Fibroblast of skin of right biceps (primary cell): ENCODE measurements at places on chromosomes 7 and 10.

DNA sequence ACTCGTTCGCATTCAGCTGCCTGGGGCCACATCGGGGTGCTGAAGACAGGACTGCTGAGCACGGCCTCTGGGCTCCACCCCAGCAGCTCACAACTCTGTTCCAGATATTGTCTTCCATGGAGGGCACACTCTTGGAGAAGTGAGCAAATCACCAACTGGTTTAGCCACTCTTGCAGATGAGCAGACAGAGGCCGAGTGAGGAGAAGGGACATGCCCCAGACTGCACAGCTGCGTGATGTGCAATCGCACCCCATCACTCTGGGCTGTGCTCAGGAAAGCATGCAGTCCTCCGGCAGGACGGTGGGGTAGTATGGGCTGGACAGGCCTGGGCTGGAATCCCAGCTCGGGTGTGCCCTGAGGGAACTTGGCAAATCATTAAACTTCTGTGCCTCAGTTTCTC, 111.6 kb downstream of the FAM53B start:
- DNase-seq = no peak

DNA sequence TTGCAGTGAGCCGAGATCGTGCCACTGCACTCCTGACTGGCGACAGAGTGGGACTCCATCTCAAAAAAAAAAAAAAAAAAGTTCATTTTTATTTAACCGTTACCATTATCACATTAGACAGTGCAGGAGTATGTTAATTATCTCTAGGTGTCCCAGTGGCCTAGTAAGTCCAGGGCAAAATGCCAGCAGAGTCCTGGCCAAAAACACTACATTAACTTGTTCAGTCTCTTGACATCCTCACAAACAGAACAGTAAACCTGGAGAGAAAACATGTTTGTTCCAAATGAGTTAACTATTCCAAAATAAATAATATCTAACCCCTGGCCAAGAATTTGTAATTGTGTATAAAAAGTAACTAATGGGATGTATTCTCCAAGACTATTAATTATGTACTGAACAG, 43.2 kb downstream of the PTPRZ1 start:
- no peak for DNase-seq

GRCh38 chr7:28181416-28181815, 821 bp upstream of the JAZF1 start:
- no peak for DNase-seq

DNA sequence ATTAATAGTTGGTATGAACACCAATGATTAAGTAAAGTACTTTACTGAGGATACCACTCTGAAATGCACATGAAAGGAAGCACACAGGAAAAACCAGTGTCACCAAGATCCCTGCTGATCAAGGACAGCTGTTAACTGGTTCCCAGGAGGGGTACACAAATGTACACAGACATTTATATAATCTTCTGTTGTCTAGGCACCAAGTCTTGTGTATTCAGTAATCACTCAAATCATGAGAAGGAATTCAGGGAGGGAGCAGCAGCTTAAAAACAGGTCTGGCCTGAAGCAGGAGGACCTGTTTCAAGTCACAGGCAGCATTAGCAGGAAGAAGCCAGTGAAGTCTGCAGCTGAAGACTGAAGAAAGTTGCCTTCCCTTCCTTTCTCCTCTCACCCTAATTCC, 18.7 kb downstream of the MPP7 start:
- no peak for DNase-seq

- DNase-seq = peak; percentile 71
Observed at GRCh38 chr7:40175725-40176510, 41.1 kb downstream of the SUGCT start.

- DNase-seq = no peak
Observed at GRCh38 chr10:122216047-122216446, 55.0 kb upstream of the BTBD16 start.

- DNase-seq = no peak
Observed at GRCh38 chr10:78516756-78517155, 483.1 kb downstream of the RPS24 start.

DNA sequence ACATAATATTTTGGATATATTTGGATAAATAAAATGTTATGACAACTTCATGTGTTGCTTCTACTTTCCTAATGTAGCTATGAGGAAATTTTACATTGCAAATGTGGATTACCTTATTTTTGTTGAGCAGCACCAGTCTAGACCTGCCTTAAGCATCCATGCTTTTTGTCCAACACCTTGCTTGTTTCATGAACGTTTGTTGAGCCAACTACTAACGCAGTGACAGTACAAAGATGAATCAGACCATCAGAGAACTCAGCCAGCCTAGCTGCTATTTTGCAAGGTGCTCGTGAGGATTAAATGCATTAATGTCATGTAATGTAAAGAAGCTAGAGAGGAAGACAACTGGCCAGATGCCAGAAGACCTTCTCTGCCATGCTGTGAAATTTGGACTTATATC, 1.1 kb upstream of the ZC3HAV1L start:
- DNase-seq = no peak

GRCh38 chr10:100186253-100187212, 704 bp upstream of the ERLIN1 start:
- peak; percentile 42 for DNase-seq

- DNase-seq = peak; percentile 56
Observed at GRCh38 chr10:128211953-128212727, 85.9 kb upstream of the MKI67 start.

GRCh38 chr7:26419198-26419597, 127.5 kb downstream of the SNX10 start:
- no peak for DNase-seq

- no peak for DNase-seq
Observed at GRCh38 chr7:70210200-70210935, 612.1 kb downstream of the AUTS2 start.

GRCh38 chr7:151661587-151661986, 141.9 kb upstream of the RHEB start:
- no peak for DNase-seq

DNA sequence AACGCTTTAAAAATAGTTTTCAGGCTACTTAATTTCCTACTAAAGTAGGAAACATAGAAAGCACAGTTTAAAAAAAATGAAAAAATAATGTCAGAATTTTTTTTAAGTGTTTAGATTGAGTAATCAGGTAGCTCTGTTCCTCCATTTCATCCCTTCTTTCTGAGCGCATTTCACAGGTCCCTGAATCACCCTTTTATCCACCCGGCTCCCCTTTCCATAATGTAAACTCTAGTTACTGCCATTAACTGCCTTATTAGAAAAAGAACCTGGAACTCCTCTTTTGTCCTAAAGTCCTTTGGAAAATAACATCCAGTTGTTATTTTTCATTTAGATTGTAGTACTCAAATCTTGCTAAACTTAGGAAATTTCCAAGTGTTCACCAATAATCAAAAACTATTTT, 5.8 kb downstream of the KCND2 start:
- no peak for DNase-seq

DNA sequence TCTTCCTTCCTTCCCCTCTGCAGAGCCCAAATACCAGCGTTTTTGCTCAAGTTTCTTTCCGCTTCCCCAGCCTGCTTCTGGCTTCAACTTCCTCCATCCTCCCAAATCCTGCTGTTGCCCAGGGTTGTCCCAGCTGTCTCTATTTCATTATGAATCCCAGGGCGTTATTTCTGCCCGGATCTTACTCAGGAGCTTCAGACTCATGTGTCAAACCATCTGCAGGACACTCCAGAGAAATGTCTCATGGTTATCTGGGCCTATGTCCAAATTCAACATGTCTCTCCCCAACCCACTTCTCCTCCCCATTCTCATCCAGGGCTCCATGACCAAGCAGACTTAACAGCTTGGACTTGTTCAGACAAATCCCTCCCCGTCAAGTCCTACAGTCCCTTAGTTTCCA, 15.6 kb downstream of the ARHGAP22 start:
- DNase-seq = peak; percentile 89

GRCh38 chr10:119542988-119543813, 682 bp upstream of the RGS10 start:
- peak; percentile 72 for DNase-seq
